ENCODE measurements at places on chromosomes 1 and 21. TPM values are rescaled to one million over a fixed set of nuclear protein-coding genes. Genes with fewer than 3 reads are reported as not detected.

The DNASE2B gene
- total RNA-seq = not detected

The SFN gene
- 3.7 TPM for total RNA-seq

The KLF17 gene
- total RNA-seq = 0.16 TPM

The ASCL5 gene
- total RNA-seq = not detected

The SYPL2 gene
- total RNA-seq = 5.9 TPM

The CATSPERE gene
- 2.0 TPM for total RNA-seq

The C4BPB gene
- total RNA-seq = 0.94 TPM

The SUSD4 gene
- total RNA-seq = 0.81 TPM

The F13B gene
- total RNA-seq = not detected

The RHCE gene
- total RNA-seq = not detected

The GJA9 gene
- total RNA-seq = not detected

The SSR2 gene
- 152 TPM for total RNA-seq

The TINAGL1 gene
- total RNA-seq = 317 TPM

The NPPA gene
- not detected for total RNA-seq

The OR2G6 gene
- total RNA-seq = not detected

DNA sequence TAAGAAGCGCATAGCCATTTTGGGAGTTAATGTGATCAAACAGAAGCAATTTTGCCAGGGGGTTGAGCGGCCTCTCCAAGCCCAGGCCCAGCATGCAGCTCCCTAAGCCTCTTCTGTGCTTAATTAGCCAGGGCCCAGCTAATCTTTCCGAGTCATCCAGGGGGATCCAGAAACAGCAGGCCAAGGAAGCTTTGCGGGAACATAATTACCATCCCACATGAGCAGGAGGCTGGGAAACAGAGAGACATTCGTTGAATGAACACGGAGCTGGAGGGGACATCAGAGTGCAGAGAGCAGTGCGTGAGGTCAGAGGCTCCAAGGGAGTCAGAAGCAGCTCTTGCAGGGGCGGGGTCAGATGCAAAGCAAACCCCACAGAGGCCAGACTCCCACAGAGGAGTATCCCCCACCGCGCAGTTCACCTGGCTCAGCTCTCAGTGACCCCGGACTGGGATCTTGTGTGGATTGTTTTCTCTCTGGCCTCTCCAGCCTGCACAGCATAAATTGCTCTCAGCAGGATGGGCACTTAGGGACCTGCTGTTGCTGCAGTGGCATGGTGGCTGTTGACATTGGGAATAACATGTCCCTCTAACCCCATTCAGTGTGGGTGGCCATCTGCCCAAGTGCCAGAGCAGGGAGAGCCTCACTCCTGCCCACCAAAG, 657.4 kb downstream of the AJAP1 start:
- H3K27me3 ChIP-seq = no peaks in the 10 kb centered on the region
- no peak overlapping the region for H3K27ac ChIP-seq

GRCh38 chr1:111798580-111798979, 42.9 kb downstream of the DDX20 start:
- H3K36me3 ChIP-seq = no peaks in the 10 kb centered on the region
- H3K27ac ChIP-seq = no peak overlapping the region
- H3K4me1 ChIP-seq = no peaks in the 10 kb centered on the region
- no peak overlapping the region for H3K4me3 ChIP-seq
- no peaks in the 10 kb centered on the region for H3K27me3 ChIP-seq

- no peaks in the 10 kb centered on the region for H3K36me3 ChIP-seq
- H3K27me3 ChIP-seq = no peaks in the 10 kb centered on the region
- no peak for DNase-seq
- no peak overlapping the region for H3K4me3 ChIP-seq
- H3K4me1 ChIP-seq = no peaks in the 10 kb centered on the region
Observed at GRCh38 chr1:20058531-20058930, 11.5 kb upstream of the PLA2G5 start.

DNA sequence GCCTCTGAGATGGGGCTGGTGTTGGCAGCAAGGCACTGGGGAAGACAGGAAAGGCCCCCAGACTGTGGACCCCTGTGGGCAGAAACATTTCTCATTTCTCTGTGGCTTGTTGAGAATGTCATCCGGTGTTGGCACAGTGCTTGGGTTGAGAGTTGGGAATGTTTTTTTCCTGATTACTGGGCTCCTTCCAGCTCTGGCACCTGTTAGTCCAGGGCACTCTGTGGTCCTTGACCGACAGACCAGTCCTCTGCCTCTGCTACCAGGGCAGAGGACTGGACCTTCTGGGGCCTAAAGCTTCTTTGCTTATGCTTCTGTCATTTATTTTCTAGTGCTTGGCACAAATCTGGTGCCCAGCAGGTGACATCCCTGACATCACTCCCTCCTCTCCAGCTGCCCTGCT, 4.8 kb upstream of the SPRR5 start:
- no peak overlapping the region for H3K4me3 ChIP-seq
- no peak for DNase-seq
- no peaks in the 10 kb centered on the region for H3K36me3 ChIP-seq

GRCh38 chr1:101284021-101284420, 47.2 kb downstream of the S1PR1 start:
- no peak for DNase-seq
- no peak overlapping the region for H3K27ac ChIP-seq
- no peaks in the 10 kb centered on the region for H3K36me3 ChIP-seq
- H3K27me3 ChIP-seq = no peaks in the 10 kb centered on the region

DNA sequence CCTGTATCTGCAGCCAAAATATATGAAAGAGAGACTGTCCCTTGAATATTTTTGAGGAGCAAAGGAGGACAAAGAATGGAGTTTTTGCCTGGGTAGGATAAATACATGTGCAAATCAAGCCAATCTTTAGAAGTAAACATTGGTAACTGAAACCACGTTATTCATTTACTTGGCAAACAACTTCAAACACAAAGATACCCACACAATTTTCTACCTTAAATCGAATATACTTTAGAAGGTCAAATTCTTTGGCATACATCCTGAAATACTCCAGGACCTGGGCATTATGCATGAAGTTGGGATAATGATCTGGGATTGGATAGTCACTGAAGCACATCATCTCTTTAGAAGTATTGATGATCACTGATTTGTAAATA, 9.6 kb downstream of the FMO5 start:
- DNase-seq = no peak
- no peaks in the 10 kb centered on the region for H3K27me3 ChIP-seq
- H3K4me3 ChIP-seq = no peak overlapping the region
- peaks cover 2% of the 10 kb centered on the region for H3K36me3 ChIP-seq
- no peak overlapping the region for H3K27ac ChIP-seq
- no peaks in the 10 kb centered on the region for H3K4me1 ChIP-seq

DNA sequence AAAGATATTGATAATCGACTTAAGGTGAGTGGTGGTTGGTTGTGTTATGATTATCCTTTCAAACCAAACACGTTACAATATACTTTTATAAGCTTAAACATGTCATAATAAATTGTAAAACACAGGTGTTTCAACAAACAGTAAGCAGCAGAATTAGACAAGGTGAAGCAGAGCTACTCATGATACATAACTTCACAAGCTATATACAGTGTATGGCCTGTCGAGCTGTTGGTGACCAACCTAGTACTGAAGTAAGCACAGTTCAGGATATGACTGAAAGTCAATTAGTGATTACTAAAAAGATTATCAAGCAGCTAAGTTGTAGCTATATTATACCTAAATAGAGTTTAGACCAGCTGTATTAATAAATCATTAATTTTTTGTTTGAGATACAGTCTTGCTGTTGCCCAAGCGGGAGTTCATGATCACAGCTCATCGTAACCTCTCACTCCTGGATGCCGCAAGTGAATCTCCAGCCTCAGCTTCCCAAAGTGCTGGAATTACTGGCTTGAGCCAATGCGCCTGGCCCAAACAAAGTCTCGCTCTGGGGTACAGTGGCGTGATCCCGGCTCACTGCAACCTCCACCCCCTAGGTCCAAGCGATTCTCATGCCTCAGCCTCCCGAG, 148.1 kb downstream of the EIF4G3 start:
- no peaks in the 10 kb centered on the region for H3K27me3 ChIP-seq
- H3K4me3 ChIP-seq = no peak overlapping the region
- H3K27ac ChIP-seq = no peak overlapping the region
- no peak for DNase-seq
- no peaks in the 10 kb centered on the region for H3K36me3 ChIP-seq

DNA sequence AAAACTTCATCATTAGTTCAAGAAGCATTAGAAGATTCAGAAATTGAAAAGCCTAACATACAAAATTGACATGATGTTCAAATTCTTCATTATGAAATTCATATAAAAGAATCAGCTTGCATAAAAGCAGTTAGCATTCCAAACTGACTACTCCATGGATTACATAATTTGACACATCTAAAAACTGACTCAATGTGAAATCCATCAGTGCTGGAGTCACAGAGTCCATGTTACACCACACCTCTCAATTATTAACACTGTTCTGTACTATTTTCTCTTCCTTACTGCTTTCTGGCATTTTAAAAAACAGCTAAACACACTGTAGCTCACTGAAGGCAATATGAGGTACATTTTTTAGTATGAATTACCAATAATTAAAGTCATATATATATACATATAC, 28.0 kb downstream of the ARHGAP29 start:
- H3K4me3 ChIP-seq = no peak overlapping the region
- no peak for DNase-seq
- H3K27me3 ChIP-seq = no peaks in the 10 kb centered on the region
- no peaks in the 10 kb centered on the region for H3K36me3 ChIP-seq

- H3K4me3 ChIP-seq = no peak overlapping the region
- no peak for DNase-seq
- H3K36me3 ChIP-seq = no peaks in the 10 kb centered on the region
- no peaks in the 10 kb centered on the region for H3K27me3 ChIP-seq
- no peaks in the 10 kb centered on the region for H3K4me1 ChIP-seq
Observed at GRCh38 chr1:81974883-81975555, 174.3 kb downstream of the ADGRL2 start.

DNA sequence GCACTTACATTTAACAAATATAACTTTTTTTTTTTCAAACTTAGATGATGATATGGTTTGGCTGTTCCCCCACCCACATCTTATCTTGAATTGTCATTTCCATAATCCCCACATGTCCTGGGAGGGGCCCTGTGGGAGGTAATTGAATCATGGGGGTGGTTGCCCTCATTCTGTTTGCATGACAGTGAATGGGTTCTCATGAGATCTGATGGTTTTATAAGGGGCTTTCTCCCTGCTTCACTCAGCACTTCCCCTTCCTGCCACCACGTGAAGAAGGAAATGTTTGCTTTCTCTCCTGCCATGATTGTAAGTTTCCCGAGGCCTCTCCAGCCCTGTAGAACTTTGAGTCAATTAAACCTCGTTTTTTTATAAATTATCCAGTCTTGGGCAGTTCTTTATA, 432.6 kb downstream of the AMY1C start:
- no peak overlapping the region for H3K4me3 ChIP-seq
- no peak overlapping the region for H3K27ac ChIP-seq
- H3K36me3 ChIP-seq = no peaks in the 10 kb centered on the region
- no peaks in the 10 kb centered on the region for H3K4me1 ChIP-seq
- no peak for DNase-seq

GRCh38 chr1:222124602-222125001, 382.7 kb upstream of the DUSP10 start:
- no peak overlapping the region for H3K4me3 ChIP-seq
- H3K27me3 ChIP-seq = no peaks in the 10 kb centered on the region

DNA sequence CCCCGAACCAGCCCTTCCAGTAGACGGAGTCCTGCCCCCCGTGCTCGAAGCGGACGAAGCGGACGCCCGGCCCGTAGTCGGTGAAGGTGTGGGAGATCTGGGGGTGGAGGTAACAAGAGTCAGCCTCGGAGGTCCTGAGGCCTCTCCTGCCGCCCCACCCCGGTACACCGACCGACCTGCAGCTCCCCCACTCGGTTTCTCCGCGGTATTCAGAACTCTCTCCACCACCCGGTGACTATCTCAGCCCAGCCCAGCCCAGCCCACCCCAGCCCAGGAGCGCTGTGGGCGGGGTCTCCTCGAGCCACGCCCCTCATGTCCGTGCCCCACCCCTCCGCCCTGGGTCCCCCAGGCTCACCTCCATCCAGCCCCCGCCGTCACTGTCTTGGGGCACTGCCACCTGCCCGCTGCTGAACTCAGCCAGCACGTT, 5.5 kb downstream of the FBXO2 start:
- no peak for DNase-seq
- H3K27ac ChIP-seq = no peak overlapping the region
- no peaks in the 10 kb centered on the region for H3K27me3 ChIP-seq
- H3K4me3 ChIP-seq = no peak overlapping the region
- H3K36me3 ChIP-seq = no peaks in the 10 kb centered on the region

DNA sequence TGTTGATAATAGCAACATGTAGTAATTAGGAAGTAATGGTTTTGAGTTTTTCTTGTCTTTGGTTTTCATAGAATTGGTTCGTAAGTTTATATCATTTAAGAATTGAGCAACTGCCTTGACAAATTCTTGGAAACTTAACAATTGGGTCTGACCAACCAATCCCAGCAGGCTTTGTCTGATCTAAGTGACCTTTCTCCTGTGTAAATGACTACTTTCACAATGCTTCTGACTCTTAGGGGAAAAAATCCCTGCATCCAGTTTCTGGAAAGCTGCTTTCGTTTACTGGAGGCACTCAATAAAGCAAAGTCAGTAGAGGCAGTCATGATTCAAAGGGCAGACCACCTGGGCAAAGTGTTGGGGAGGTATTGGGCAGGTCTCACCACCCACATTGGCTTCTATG, 303.6 kb upstream of the FAM78B start:
- H3K27me3 ChIP-seq = no peaks in the 10 kb centered on the region
- H3K27ac ChIP-seq = no peak overlapping the region
- no peak overlapping the region for H3K4me3 ChIP-seq

DNA sequence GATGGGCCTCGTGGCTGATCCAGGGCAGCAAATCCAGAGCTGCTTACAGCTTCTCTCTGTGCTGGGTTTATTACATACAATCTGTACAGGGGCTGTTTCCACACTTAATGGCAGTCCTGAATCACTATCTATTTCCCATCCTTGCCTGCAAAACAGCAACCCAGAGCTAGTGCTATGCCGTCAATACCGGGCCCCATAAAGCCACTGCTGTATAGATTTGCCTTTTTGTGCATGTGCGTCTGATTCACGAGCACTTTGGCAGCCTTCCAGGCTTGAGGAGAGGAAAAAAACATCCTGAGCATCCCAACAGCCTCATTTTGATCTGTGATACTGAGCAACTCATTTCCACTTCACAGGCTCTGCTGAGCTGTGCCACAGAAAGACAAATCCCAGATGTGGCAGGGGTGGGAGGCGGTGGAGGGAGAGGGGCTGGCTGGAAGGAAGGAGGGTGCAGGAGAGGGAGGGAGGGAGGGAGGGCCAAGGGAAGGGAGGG, 65.2 kb upstream of the TARBP1 start:
- peak; percentile 80 for DNase-seq
- no peaks in the 10 kb centered on the region for H3K4me1 ChIP-seq
- H3K27me3 ChIP-seq = no peaks in the 10 kb centered on the region
- H3K27ac ChIP-seq = peak overlapping the region; percentile 27
- no peak overlapping the region for H3K4me3 ChIP-seq

All from aorta (tissue), 5 donors.